Inflammatory macrophage treated with lipopolysaccharide for 4 hours (primary cell): ENCODE measurements at places on chromosomes 4 and X.
A peak's percentile ranks its signal among the peaks of the same experiment; 100 is the strongest.

- peak; percentile 65 for DNase-seq
These were observed 162.9 kb downstream of the LRBA start for GRCh38 chr4:150852216-150852615.

DNA sequence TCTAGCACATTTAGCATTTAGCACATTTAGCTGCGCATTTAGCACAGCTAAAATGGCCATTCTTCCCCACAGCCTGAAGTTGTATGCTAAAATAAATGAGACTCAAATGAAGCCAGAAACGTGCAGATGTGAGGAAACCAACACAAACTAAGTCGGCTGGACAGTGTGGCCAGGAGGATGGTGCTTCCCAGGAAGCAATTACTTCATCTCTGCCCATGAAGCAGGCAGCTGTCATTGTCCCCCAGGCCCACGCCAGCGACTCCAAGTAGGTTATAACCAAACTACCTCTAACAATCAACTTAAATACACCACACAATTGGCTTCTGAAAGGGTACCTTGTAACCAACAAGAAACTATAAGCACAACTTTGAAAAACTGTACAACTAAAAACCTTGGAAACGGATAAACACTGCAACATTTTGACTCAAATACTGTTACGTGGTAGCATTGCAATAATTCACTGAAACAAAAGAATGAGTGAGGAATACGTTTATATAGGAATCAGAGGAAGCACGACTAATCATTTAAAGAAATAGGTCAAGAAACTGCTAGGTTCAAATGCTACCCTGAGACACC lies 39.2 kb downstream of the AFAP1 start:
- DNase-seq = no peak

DNA sequence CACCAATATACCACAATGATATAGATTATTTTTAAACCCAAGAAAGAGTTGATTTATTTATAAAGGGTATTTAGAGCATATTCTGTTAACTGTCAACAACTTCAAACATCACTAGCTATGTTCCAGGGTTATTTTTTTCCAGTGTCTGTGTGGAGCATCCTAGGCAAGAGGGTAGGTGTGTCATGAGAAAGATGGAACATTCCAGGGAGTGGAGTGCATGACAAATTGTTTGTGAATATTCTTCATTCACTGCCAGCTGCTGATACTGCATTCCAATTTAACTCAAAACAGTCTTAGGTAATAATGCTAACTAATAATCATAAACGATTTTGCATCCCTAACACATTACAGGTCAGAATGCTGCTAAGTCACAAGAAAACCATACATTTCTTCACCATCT lies 148.7 kb upstream of the RASGEF1B start:
- DNase-seq = no peak

DNA sequence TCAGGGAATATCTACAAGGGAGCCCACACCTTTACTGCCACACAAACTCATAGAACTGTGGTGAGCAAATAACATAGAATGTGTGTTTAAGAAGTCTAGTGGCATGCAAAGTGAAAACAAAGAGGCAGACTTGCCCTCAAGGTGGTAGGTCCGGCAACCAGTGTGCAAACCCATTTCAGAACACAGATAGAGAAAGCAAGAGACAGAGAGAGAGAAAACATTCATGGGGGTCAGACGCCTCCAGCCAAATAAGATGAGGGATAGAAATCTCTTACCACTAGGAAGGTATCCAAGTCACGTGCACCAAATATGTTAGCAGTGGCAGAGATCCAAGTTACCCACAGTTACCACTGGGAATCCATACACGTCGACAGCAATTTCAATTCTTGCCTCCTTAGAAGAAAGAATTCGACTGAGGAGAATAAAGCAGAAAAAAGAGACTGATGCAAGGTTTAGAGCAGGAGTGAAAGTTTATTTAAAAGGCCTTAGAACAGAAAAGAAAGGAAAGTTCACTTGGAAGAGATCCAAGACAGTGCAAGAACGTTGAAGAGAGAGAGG lies 252.8 kb downstream of the NAP1L3 start:
- DNase-seq = no peak

DNA sequence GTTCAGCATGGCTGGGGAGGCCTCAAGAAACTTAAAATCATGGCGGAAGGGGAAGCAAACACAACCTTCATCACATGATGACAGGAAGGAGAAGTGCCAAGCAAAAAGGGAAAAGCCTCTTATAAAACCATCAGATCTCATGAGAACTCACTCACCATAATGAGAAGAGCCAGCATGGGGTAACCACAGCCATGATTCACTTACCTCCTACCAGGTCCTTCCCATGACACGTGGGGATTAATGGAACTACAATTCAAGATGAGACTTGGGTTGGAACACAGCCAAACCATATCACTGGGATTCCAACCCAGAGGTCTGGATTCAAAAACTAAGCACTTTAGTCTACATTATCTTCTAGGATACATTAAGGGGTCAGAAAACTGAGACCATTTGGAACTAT lies 609.6 kb upstream of the SPANXN1 start:
- DNase-seq = no peak

- DNase-seq = no peak
These were observed 144.8 kb downstream of the SPATA18 start for GRCh38 chr4:52195869-52196268.

DNA sequence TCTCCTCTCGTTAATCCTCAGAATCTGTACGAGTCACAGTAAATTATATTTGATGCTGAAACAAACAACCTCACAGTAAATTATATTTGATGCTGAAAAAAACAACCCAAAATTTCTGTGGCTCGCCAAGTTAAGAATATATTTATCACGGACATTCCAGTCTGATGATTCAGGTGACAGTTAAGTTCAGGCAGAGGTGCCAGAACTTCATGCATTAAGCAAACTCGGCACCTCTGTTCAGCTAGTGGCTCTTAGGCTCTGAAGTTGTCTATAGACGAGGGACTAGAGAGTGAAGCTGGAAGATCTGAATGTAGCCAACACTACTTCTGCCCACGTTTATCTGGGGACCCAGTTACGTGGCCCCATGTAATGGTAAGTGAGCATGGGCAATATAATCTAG lies 132.2 kb upstream of the AGA start:
- DNase-seq = no peak

GRCh38 chr4:102640669-102641068 lies 120.1 kb downstream of the MANBA start:
- no peak for DNase-seq

DNA sequence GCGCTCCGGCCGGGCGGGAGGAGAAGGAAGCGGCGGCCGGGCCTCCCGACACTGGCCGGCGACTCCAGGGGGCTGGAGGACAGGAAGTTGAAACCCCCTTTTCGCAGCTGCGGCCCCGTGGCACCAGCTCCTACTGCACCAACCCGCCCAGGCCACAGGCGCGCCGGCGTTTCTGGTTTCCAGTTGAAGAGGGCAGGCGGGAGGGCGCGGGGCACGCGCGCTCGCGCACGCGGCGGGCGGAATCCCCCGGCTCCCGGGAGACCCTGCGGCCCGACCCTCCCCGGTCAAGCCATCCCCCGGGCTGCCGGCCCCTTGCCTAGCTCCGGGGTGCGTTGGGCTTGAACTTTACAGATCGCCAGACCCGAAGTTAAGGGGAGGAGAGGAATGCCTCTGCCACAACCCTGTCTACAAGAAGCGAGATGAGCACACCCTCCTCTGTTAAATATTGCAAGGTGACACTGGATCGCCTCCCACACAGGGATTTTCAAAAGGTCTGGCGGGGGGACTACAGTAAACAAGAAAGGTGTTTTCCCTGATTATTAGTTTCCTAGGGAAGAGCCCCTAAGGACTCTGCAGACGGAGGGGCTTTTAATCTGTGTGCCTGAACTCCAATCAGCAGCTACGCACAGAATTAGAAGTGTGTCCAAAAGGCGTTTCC lies 1.4 kb downstream of the ELOVL6 start:
- DNase-seq = no peak

- DNase-seq = no peak
These were observed 97.2 kb upstream of the ACSL4 start for GRCh38 chrX:109830157-109830703.

DNA sequence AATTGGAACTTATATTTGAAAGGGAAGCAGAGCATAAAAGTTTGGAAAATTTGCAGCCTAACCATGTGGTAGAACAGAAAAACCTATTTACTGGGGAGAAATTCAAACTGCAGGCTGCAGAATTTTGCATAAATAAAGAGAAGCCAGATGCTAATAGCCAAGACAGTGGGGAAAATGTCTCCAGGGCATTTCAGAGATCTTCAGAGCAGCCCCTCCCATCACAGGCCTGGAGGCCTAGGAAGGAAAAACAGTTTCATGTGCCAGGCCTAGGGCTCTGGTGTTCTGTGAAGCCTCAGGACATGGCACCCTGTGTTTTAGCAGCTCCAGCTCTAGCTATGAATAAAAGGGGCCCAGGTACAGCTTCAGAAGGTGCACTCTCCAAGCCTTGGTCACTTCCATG lies 648.7 kb upstream of the FRG1 start:
- DNase-seq = no peak

- DNase-seq = no peak
These were observed 356.4 kb upstream of the CXorf51A start for GRCh38 chrX:147170993-147171392.

GRCh38 chrX:30880058-30880457 lies 9.0 kb downstream of the TAB3 start:
- DNase-seq = no peak

GRCh38 chrX:17412692-17413091 lies 37.7 kb downstream of the NHS start:
- no peak for DNase-seq

GRCh38 chr4:138800421-138800820 lies 215.2 kb upstream of the NOCT start:
- DNase-seq = no peak

DNA sequence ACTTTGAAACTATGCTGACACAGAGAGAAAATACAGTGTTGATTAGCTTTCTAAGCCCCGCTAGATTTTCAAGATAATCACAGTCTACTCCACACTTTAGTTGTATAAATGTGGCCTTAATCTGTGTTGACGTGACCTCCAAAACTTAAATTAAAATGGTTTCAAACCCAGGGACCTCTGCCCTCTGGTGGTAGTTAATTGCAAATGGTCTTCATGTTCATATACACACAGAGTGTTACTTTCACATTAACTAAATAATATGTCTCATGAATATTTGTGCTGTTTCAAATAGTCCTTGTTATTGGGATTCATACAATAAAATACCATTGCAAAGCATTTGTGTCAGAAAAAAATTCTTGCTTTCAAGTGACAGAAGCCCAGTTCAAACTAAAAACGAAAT lies 64.3 kb downstream of the TASL start:
- peak; percentile 2 for DNase-seq

DNA sequence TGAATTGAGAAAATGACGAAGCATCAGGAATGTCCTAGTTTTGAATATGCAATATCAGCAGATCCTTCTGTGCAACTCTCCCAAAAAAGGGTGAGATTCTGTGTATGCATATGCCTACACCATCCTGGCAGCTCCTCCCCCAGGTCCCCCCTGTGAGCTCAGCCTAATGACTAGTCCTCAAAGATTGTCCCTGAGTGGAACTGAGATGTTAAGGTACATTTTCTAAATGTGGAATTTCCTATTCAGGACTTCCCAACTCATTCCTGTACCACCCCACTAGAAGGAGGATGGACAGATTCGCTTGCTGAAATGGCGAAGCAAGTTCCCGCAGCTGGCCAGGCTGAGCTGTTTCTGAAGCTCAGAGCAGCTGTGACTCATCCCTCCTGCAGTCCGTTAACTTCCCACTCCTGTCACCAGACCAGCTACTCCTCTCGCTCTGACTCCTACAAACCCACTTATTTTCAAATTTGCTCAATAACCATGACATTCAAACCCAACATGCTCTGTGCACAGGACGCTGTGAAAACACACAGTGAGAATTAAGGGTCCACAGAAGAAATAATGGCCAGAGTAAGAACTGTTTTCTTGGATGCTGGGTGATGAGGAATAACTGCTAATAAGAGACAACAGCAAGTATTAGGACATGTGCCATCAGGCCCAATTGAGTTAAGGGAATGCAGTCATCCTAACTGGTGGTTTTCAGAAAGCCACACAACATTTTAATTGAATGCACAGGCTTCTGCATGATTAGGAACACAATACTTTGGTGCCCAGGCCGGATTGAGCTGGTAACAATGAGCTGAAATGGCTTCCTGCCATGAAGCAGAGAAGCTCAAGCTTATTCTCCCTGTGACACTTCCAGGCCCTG lies 40.0 kb upstream of the IRF2 start:
- DNase-seq = peak; percentile 97

- DNase-seq = no peak
These were observed 364.8 kb downstream of the PDGFC start for GRCh38 chr4:156606554-156607477.

DNA sequence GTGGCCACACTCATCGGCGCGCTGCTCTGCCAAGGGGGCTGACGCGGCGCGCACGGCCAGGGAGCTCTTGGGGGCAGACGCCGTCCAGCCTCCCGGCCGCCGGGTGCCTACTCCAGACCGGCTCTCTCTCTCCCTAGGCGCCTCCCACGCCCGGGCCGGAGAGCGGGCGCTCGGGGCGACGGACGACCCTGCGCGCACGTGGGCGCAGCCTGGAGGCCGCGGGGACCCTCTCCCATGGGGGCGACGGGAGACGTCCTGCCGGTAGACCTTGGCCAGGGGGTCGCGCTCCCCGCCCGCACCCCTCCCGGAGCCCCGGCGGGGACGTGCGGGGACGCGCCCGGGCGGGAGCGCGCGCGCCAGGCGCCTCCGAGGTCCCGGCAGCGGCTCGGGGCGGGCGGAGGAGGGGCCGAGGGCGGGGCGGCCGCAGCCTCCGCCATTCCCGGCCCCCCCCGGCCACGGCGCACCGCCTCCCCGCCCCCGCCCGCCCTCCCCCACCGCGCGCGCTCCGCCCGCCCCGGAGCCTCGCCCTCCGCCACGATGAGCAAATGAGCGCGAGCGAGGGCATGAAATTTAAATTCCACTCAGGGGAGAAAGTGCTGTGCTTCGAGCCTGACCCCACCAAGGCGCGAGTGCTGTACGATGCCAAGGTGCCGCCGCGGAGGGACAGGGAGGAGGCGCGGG lies at the start of gene MSL3:
Gene MSL3 (plus strand): TSS at position 519 of the 681 bp plus-strand sequence. CDS start 27 bp downstream, at position 546.
- peak; percentile 52 for DNase-seq

- no peak for DNase-seq
These were observed 18.2 kb downstream of the ACOX3 start for GRCh38 chr4:8422327-8422726.

DNA sequence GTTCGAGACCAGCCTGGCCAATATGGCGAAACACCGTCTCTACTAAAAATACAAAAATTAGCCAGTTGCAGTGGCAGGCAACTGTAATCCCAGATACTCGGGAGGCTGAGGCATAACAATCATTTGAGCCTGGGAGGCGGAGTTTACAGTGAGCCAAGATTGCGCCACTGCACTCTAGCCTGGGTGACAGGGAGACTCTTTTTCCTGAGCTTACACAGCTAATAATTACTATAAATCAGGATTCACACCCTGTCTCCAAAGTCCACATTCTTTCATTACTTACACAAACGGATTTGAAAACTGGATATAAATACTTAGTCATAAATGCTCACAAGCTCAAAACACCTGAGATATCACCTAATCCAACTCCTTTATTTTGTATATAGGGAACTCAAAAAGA lies 151.6 kb downstream of the LRBA start:
- DNase-seq = no peak

DNA sequence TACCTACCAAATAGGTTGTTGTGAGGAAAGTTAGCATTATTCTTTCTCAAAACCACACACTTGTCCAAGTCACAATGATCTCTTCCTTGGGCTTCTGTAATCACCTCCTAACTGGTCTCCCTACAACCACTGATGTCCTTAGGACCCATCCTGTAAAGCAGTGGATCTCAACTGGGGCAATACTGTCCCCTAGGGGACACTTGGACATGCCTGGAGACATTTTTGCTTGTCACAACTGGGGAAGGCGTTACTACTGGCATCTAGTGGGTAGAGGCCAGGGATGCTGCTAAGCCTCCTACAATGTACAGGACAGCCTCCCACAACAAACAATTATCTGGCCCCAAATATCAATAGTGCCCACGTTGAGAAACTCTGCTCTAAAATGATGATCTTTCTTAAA lies 118.7 kb upstream of the AP1S2 start:
- DNase-seq = peak; percentile 58
